ENCODE measurements at places on chromosomes 7 and 10. TPM values are rescaled to one million over a fixed set of nuclear protein-coding genes. Genes with fewer than 3 reads are reported as not detected.
A peak's percentile ranks its signal among the peaks of the same experiment; 100 is the strongest.

Gene OPALIN
- total RNA-seq: not detected

Gene SLC25A40
- 15.7 TPM for total RNA-seq

- no peak for DNase-seq
Measured at GRCh38 chr7:46068159-46068558, 147.1 kb upstream of the IGFBP3 start.

- DNase-seq: no peak
Measured at GRCh38 chr7:91847876-91848588, 32.5 kb downstream of the MTERF1 start.

GRCh38 chr10:4041635-4042034 is 256.6 kb upstream of the KLF6 start:
- DNase-seq: no peak

DNA sequence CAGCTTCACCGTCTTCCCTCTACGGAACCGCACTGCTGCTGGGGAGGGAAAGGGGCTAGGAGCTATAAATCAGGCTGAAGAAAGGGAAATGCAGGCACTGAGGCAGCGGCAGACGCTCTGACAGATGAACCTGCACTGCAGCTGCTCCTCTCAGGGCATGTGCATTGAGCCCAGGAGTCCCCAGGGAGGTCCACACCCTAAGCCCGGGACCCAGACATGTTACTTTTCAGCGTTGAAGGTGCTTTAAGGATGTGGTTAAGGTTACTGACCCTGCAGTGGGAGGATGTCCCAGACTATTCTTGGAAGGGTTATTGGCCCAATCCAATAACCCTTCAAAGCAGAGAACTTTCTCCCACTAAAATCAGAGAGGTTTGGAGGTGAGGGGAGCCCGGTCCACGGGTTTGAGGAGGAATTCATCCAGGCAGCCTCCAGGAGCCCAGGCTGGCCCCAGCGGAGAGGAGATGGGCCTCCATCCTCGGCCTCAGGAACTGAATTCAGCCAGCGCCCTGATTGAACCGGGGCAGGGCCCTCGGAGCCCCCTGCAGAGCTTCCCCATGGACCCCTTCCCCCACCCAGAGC is 75.4 kb downstream of the ADARB2 start:
- no peak for DNase-seq

DNA sequence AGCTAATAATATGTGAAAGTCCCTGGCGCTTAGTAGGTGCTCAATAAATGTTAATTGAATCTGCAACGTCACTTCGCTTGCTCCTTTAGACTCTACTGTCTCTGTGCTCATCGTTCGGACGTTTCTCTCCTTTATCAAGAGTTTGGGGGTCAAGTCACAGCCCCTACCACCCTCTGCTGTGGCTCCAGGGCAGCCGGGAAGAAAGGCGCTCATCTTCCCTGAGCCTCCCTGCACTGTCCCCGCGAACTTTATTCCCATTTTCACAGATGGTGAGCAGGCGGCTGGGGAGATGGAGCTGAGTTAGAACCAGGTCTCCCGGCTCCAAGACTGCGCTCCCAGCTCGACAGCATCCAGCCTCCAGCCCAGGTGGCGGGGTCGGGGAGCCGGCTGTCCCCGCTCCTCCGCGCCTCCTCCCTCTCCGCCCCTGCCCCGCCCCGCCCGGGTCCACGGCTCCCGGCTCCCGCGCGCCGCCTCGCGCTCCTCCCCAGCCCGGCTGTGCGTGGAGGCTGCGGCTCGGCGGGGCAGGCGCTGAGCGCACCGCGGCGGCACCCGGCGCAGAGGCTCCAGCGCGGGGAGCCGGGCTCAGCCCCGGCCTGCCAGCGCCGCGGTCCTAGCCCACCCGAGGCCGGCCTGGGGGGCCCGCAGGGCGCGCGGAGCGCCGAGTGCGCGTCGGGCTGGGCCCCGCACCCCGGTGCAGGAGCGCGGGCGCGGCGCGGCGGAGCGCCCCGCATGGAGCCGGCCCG is at the start of gene CLEC2L:
Gene CLEC2L, plus strand, starts transcription at position 487 of the 743 bp plus-strand sequence. Its CDS starts 243 bp downstream, at position 730.
- DNase-seq: peak; percentile 56

GRCh38 chr10:71158902-71159301 is 53.5 kb upstream of the UNC5B start:
- no peak for DNase-seq

Measured in GM23338 (cell line).